ENCODE measurements at places on chromosomes 13 and 19.

DNA sequence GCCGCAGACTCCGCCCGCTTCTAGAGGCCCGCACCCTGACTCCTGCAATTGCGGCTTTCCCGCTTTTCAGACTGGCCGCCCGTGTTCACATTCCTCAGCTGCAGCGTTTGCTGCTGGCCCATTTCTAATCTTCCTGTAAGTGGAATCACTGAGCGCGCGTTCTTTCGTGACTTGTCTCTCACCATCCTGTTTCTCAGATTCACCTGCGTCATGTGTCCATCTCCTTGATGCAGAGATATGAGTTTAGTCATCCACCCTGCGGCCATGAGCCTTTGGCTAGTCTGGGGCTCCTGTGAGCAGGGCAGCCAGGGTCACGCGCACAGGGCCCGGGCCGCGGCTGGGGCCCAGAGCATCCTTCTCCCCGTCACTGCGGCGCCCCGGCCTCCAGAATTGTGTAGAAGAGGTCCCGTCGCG lies 110.0 kb downstream of the CRYL1 start:
- DNase-seq = no peak

GRCh38 chr19:44109458-44109857 lies 3.7 kb upstream of the ZNF225 start:
- DNase-seq = no peak

- no peak for DNase-seq
These were observed 15.3 kb downstream of the ZNF536 start for GRCh38 chr19:30387311-30388115.

- DNase-seq = no peak
These were observed 22.3 kb upstream of the PDCD5 start for GRCh38 chr19:32558607-32559228.

DNA sequence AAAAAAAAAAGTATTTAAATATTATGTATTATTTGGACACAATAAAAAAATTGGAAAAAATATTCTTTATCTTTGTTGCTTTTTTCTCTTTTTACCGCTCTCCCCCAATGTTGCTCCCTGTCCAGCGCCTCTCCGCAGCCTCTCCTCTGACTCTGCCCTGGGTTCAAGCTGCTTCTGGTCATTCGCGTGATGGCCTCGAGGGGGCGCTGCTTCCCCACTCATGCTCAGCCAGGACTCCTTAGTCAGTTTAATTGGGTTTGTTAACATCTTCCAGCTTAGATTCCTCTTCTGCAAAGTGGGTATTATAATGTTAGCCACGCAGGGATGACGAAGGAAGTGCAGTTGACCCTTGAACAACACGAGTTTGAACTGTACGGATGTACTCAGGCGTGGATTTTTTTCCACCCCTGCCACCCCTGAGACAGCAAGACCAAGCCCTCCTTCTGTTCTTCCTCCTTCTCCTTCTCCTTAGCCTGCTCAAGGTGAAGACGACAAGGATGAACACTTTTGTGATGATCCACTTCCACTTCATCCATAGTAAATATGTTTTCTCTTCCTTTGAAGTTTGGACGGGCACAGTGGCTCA lies 4.9 kb upstream of the NWD1 start:
- DNase-seq = peak; percentile 42

DNA sequence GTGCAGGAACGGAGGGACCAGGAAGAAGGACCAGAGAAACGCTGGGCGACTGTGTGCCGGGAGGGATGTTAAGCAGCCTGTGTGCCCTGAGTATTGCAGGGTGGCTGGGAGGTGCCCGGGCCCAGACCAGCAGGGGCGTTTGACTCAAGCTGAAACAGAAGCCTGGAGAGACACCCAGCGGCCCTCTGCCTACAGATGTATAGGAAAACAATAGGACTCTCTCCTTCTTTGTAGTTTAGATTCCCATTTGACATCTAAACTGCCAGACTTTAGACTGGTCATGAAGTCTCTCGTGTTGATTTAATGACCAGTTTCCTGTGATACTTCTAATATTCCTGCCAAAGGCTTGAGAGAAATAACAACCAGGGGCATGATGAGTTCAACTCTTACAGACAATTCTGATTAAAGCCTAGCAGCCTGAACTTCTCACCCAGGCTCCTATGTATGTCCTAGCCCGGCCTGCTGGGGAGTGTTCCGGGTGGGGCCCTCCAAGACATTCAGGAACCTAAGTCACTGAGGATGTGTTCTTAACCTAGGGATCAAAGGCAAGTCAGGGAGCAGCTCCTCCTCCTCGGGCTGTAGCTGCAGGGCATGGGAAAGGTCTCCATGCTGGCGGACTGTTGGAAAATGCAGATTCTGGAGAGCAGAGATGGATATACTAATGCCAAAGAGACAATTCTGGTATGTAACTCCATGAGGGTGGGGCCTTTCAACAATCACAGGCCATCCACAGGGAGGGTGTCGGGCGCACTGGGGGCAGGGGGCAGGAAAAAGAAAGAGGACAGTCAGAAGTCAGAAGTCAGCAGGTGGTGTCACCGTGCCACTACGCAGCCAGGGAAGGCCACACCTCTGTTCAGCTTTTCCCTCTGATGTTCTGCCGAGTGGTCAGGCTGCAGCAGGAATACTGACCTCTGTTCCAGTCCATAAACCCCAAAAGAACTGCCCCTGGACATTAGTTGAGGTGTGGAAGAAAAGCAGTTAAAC lies 131.8 kb downstream of the STARD13 start:
- no peak for DNase-seq

DNA sequence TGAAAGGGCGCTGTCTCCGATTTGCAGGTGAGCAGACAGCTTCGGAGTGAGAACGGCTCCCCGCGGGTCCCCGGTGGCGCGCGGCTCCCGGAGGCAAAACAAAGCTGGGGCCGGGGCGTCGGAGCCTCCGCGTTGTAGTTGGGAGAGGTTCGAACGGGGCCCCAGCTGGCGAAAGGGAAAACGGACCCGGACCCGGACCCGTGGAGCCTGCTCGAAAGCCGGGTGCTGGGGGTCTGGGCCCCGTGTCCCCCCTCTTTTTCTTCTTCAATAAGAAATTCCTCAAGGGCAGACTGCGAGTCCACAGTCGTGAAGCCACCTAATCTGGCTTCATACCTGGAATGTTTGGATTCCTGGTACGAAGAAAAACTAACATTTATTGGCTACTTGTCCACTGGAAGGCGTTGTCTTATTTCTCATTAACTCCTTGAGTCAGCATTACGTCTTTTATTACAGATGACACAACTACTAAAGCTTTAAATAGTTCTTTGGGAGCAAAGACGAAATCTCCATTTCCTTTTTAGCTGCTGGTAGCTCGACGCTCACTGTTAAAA lies 632 bp upstream of the MTIF3 start:
- DNase-seq = peak; percentile 27

DNA sequence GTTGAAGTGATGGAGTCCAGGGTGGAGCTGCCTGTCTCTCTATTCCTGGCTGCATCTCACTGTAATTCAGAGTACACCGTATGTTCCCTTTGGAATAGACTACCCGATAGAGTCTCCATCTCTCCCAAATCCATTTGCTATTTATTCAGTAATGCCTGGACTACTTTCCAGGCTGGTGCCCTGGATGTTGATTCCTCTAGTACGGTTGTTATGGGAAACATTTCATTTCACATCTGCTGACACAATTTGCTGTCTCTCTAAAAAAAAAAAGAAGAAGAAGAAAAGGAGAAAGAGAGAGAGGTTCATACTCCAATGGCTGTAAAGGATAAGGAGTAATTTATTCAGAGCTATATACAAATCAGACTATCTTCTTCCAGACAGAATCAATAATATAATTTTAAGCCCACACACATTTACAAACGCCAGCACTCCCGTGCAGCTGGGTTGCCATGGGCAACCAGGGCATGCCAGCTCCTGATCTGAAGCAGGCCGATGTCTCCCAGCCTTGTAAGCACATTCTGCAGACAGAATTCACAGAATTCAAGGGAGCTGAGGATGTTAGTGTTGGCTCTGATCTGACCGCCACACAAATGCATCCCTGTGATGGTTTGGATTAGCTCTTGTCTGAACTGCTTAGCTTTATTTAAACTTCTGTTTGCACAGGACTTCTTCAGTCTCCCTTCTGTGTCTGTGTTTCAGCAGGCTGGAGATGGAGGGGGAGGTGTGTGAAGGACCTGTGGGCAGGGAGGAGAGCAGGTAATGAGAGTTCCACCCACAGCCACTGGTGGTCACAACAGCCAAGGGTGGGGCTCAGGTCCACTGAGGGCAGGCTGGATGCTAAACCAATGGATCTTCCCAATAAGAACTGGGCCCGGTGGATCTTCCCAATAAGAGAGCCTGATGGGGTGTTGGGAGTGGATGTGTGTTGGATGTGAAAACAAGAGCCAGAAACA lies 66.0 kb downstream of the TEX26 start:
- no peak for DNase-seq

- no peak for DNase-seq
These were observed 251.6 kb downstream of the KCTD12 start for GRCh38 chr13:76634431-76635191.

- DNase-seq = no peak
These were observed 42.5 kb downstream of the CELF5 start for GRCh38 chr19:3266792-3267514.

DNA sequence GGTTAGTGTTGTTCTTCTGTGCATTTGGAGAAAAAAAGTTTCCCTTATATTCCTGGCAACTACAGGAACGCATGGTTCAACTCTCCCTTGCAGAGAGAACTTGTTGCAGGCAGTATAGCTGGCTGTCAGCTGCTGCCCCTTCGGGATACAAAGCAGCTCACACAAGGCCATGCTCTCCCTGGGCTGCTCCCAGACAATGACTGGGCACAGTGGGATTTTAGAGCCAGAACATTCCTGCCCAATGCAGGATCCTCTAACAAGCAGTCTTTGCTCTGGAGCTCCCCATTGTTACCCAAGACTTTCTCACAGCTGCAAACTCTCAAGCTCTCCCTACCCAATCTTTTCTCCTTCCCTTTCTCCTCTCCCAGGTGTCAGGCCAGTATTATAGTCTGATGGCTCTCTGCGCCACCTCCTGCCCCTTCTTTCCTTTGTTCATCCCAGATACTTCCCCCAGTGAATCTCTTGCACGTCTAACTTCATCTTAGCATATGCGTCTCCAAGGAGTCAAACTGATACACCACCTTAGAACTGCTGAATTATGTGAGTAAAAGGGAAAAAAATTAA lies 27.5 kb upstream of the SERPINE3 start:
- no peak for DNase-seq

- DNase-seq = no peak
These were observed 7.2 kb upstream of the RELB start for GRCh38 chr19:44993926-44994537.

GRCh38 chr13:97057176-97057575 lies 62.9 kb upstream of the OXGR1 start:
- no peak for DNase-seq

DNA sequence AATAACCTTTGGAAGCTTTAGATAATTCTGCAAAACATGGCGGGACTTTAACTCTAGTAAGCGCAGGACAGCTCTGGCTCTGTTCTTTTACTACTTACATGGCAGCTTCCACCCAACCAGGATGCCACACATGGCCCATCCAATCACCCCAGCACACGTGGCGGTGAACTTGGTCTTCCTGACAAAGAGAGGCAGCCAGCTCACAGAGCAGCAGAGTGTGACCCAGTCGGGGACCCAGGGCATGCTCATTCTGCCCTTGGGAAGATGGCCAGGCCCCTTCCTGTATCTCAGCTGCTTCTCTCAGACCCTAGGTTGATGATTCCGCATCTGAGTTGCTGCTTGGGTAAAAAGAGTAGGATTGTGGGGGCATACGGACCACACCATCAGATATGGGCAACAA lies 172.1 kb downstream of the USP12 start:
- DNase-seq = no peak

- DNase-seq = no peak
These were observed 120.6 kb upstream of the GPR12 start for GRCh38 chr13:26881154-26881553.

- DNase-seq = no peak
These were observed 116.2 kb downstream of the ZDHHC20 start for GRCh38 chr13:21342699-21343442.

DNA sequence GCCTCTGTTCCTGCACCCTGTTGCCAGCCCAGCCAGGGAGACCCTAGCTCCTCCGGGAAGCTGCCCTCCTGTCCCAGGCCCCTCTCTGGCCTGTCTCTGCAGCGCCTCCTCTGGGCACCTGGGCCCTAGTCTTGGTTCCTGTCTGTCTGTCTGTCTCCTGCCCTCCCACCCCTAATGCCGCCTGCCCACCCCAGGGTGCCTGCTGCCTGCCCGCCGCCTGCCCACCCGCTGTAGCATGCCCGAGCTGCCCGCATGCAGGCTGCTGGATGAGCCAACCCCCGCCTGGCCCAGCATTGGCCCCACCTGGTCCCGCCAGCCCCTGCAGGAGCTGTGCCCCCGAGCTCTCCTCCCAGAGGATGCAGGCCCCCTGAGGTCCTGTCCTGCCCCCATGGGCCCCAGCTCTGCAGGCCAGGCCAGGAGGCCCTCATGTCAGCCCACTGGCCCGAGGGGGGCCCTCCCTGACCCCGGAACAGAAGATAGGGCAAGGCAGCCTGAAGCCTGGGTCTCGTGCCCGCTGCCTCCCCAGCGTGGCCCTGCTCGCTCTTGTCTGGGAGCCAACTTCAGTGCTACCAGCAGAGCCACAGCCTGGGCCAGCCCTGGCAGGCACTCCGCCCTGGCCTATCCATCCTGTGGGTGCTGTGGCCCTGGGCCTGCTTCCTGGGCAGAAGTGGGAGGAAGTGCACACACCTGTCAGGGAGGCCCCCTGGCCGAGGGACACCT lies 5.2 kb downstream of the MAP2K7 start:
- no peak for DNase-seq

GRCh38 chr19:31992750-31993149 lies 352.7 kb upstream of the ZNF507 start:
- DNase-seq = no peak

- DNase-seq = no peak
These were observed 22.4 kb downstream of the AMER2 start for GRCh38 chr13:25149711-25150110.

GRCh38 chr13:109869312-109870237 lies 83.2 kb upstream of the IRS2 start:
- peak; percentile 28 for DNase-seq

GRCh38 chr13:102799426-102800144 lies 666 bp downstream of the BIVM start:
- DNase-seq = no peak

DNA sequence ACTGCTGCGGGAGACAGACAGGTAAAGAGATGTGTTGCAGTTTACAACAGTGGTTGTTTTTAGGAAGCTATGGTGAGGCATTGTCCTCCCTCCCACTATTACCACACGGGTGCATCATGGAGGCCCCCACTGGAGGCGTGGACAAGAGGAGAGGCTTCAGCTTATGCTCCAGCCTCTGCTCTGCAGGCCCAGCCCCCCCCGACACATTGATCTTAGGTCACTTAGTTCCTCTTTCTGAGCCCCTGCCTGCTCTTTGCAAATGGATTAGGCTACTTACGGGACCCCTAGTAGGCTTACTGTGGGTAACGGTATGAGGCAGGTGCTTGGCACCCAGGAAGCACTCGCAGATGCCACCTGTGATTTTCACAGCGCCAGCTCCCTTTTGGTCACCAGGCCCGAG lies 123.9 kb downstream of the SLC7A1 start:
- no peak for DNase-seq

GRCh38 chr19:5536337-5536894 lies 31.3 kb downstream of the TINCR start:
- DNase-seq = no peak

- DNase-seq = peak; percentile 18
These were observed 8.1 kb upstream of the ADGRE2 start for GRCh38 chr19:14786421-14786851.
